Spleen (tissue), 13 donors: ENCODE measurements at places on chromosomes 3 and 15. TPM values are rescaled to one million over a fixed set of nuclear protein-coding genes. Genes with fewer than 3 reads are reported as not detected.

MYRIP gene
- 16.3 TPM for total RNA-seq

DNA sequence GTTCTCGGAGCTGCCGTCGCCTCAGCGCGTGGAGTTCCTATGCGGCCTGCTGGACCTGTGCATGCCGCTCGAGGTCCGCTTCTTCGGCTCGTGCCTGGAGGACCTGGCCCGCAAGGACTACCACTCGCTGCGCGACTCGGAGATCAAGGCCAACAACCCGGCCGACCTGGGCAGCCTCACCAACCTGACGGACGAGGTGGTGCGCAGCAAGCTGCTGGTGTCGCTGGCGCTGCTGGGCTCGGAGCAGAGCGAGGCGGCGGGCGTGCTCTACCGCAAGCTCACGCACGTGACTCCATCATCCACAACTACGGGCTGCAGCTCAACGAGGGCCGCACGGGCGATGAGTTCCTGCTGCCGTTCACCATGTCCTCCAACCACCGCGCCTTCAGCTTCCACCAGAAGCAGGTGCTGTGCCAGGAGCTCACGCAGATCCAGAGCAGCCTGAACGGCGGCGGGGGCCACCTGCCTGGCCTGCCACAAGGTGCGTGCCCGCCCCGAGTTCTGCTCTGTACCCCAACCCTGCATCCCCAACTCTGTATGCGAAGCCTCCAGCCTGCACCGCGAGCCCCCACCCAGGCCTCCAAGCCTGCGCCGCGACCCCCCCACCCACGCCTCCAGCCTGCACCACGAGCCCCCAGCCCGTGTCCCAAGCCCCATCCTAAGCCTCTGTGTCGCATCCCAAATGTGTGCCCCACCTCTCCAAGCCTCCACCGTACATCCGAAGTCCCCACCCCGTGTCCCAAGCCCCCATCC, 178.2 kb downstream of the OR4M2 start:
- DNase-seq = peak; percentile 78

- no peak for DNase-seq
Measured at GRCh38 chr3:36416599-36416998, 36.3 kb downstream of the STAC start.

SGO1 gene
- 3.2 TPM for total RNA-seq

DNA sequence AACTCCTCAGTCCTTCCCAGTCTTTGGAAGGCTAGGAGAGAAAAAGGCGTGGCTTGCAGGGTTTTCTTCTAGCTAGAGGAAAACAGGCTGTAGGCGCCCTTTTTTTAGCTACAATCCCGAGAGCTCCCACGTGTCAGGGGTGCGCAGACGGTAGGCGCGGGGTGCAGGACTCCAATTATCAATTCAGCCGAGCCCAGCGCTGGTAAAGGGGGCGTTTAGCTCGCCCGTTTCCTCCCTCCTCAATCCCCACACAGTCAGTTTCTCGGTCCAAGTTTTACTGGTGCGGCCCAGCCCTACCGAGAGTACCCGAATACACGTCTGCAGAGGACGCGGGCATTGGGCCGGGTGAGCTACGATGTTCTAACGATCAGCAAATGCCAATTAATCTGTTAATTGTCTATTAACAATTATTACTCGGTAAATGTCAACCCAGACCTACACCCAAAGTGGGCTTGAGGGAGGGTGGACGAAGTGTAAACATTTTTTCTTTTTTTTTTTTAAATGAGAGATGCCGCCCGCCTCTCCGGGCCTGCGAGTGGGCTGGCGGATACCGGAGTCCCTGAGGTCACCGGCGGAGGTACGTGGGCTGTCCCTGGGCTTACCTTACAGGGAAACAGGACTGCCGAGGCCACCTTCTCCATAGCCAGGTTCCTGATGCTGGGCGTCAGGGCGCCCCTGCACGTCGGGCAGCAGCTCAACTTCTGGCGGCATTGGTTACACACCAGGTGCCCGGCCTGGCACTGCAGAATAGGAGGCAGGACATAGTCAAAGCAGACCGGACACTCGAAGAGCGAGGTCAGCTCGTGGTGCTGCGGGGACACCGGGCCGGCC, 923 bp downstream of the SIAH2 start:
- DNase-seq = peak; percentile 91

DNA sequence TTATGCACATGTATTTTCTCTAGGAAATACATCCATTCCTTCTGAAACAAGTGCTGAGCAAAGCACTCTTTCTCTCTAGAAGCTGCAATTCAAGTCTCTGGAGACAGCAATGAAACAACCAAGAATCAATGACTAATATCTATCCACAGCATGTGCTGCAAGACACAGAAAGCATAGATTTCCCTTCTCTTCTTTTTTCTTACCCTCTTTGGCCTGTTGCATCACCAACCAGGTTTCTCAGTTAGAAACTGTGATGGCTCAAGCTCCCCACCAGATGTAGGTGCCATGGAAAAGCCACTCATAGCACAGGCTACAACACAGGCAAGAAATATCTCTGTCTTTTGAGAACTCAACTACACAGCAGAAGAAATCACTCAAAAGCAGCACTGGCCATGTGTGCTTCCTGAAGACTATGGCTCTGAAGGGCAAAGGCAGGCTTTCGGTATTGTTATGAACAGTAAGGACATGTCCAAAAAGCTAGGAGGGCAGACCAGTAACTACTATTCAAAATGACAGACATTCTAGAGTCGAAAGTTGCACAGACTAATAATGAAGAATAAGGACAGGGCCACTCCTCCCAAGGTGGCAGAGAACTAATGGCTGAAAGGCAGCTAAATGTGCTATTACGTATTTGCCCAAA, 15.5 kb downstream of the ZDHHC3 start:
- DNase-seq = no peak

DNA sequence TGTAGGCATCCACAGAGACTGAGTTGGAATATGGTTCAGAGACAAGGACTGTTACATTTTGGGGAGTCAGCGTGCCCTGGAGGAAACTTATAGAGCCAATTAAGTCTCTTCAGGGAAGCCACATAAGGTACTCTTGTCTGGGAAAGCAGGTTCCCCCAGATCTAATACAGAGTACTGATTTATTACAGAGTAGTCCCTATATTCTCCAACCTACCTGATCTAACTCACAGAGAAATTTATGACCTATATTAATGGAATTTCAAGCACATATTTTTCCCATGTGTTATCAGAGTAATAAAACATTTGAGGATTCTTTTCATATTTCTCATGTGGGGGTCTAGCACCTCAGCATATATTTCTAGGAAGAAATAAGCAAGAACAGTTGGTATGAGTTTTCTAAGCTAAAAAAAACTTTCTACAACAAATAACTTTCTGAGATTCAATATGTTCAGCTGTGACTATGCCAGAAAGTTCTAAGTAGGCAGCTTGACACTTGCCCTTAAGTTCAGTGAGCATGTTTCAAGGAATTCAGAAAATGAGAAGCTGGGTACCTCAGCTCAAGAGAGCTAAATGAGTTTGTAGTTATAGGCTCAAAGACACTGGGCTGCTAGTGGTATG, 75.3 kb upstream of the COL8A1 start:
- no peak for DNase-seq

DNA sequence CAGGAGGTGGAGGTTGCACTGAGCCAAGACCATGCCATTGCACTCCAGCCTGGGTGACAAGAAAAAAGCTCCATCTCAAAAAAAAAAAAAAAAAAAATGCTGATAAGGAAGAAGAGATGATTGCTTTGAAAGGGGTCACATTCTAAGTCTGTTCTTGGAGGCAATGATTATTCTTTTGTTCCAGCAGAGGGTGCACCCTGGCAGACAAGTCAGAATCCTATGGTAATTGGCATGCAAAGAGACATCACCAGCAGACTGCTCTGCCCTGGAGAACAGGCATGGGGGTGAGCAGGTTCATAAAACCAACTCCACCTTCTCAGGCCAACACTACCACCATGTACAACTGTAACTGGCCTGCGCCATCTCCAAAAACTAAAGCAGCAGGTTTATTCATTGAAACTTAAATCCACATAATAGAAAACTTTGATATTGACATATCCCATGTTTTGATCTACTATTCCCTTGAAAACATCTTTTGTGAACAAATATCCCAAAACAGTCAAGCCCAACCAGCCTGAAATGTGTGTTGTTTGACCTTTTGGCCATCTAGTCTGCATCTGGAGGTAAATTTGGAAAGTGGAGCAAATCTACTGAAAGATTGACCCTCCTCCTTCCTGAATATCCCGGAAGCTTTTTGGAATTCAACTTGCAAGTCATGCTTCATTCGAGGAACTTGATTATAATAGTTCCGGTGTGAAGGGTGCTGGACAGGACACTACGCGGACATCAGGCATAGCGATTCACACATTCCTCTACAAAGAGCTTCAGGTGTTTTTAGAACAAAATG, 100.3 kb downstream of the MECOM start:
- no peak for DNase-seq

IL16 gene
- 129 TPM for total RNA-seq

GRCh38 chr3:15940641-15941040, 142.9 kb upstream of the ANKRD28 start:
- no peak for DNase-seq

DNA sequence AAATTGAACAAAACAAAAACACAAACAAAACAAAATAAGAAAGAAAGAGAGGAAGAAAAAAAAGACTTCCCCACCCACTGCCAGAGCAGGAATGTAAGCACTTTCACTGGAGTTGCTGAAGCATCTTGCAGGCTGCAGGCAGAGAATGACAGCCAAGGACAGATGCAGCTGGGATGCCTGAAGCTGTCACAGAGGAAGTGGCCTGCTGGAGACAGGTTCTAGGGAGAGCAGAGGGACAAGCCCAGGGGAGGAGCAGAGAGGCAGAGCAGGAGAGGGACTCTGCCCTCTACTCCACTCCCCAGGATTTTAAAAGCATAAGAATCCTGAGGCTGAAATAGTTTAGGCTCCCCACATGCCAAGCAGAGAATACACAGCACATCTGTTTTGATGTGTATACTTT, 326.2 kb downstream of the TUSC7 start:
- DNase-seq = no peak

DNA sequence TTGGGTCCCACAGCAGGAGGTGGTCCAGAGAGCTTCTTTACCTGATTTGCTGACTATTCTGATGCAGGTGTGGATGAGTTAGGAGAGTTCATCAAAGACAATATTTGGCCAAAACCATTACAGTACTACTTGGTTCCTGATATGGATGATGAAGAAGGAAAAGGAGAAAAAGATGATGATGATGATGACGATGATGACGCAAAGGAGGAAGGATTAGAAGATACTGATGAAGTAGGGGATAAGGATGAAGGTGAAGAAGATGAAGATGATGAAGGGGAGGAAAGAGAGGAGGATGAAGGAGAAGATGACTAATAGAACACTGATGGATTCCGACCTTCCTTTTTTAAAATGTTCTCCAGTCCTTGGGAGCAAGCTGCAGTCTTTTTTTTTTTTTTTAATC, 148.7 kb downstream of the GBE1 start:
- no peak for DNase-seq

DNA sequence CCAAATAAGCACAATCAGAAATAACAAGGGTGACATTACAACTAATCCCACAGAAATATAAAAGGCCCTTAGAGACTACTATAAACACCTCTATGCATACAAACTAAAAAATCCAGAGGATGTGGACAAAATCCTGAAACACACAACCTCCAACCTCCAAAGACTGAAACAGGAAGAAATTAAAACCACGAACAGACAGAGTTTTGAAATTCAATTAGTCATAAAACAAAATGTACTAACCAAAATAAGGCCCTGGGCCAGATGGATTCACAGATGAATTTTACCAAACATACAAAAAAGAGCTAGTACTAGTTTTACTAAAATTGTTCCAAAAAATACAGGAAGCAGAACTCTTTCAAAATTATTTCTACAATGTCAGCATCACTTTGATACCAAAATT, 1043.6 kb downstream of the DIPK2A start:
- no peak for DNase-seq

DNA sequence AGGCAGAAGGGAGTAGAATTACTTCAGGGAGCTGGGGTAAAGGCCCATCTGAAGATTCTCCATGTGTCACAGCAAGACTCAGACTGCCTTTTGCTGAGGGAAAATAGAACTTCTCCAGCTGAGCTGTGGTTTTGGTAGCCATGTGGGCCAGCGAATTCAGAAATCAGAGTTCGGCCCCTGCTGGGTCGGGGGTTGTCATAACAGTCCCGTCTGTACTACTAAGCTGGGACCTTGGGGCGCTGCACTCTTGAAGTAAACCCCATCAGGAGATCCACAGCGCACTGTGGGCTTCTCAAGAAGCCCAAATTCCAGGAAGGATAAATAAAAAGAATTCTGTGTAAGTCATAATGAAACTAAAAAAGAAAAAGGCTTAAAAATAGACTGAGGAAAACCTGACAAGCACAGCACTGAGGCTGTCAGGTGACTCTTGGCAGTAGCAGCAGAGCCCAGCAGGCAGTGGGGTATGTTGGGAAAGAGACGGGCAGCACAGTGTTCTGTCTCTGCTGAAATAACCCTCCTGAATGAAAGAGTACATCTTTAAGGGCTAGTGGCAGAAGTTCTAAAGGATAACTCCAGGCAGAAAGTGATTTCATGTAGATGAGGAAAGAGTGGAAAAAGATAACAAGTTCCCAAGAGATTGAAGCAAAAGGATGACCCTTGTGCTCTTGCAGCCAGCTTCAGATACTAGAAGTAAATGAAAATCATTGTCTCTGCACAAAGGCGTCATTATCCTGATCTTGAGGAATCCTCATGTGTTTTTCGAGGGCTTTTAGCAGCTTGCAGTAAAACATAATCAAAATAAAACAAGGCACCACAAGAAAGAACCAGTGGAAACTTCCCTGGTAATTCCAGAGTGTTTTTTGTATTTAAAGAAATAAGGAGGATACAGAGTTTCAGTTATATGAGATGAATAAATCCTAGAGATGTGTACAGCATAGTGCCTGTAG, 74.5 kb downstream of the RAB7A start:
- DNase-seq = no peak

SLC22A14 gene
- not detected for total RNA-seq

GRCh38 chr15:58203537-58203936, 65.4 kb downstream of the AQP9 start:
- DNase-seq = no peak

DNA sequence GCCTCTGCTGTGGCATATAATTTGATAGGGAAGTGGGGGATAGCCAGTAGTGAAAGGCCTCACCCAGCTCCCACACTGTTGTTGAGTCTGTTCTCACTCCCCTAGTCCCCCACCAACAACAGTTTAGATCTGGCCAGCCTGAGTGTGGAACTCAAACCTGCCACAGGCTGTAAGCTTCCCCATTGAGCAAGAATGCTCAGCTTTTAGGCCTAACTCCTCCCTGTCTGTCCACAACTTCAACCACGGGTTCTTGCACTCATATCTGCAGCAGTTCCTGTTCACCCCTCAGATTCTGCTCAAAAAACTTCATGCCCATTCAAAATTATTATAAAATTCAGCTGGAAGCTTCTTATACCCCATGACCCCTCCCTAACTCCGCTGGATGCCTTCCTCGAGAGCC, 975.1 kb downstream of the NSUN3 start:
- DNase-seq = no peak

GRCh38 chr3:45034612-45035252, 8.6 kb downstream of the CLEC3B start:
- peak; percentile 88 for DNase-seq

CAPN3 gene
- total RNA-seq = 15.9 TPM

GUCA1C gene
- not detected for total RNA-seq

GRCh38 chr15:77002436-77002835, 7.5 kb downstream of the PSTPIP1 start:
- peak; percentile 76 for DNase-seq

- peak; percentile 94 for DNase-seq
Measured at GRCh38 chr3:13012221-13012691, 61.0 kb downstream of the IQSEC1 start.

- peak; percentile 56 for DNase-seq
Measured at GRCh38 chr3:129254536-129255230, 5.3 kb downstream of the COPG1 start.
